ENCODE measurements at places on chromosomes 1 and 21.
A peak's percentile ranks its signal among the peaks of the same experiment; 100 is the strongest.

GRCh38 chr1:25805863-25806225, 5.9 kb downstream of the SELENON start:
- DNase-seq = no peak

- no peak for DNase-seq
Measured at GRCh38 chr1:234841710-234842231, 231.8 kb upstream of the IRF2BP2 start.

DNA sequence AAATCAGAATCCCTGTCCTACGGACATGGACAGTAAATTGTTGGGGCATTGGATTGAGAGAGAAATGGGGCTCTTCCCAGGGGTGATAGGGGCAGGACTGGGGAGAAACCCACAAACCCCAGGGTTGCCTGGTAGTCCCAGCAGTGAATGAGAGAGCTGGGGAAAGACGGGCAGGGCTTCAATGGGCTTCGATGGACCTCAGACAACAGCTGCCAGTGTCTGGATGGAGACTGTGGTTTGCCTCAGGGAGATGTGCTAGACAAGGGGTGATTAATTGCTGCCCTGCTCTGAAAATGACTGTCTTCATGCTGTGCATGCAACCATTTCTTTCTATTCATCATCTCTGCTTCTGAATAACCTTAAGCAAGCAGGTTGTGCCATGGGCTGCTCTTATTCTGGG, 7.4 kb downstream of the GPR25 start:
- peak; percentile 38 for DNase-seq

DNA sequence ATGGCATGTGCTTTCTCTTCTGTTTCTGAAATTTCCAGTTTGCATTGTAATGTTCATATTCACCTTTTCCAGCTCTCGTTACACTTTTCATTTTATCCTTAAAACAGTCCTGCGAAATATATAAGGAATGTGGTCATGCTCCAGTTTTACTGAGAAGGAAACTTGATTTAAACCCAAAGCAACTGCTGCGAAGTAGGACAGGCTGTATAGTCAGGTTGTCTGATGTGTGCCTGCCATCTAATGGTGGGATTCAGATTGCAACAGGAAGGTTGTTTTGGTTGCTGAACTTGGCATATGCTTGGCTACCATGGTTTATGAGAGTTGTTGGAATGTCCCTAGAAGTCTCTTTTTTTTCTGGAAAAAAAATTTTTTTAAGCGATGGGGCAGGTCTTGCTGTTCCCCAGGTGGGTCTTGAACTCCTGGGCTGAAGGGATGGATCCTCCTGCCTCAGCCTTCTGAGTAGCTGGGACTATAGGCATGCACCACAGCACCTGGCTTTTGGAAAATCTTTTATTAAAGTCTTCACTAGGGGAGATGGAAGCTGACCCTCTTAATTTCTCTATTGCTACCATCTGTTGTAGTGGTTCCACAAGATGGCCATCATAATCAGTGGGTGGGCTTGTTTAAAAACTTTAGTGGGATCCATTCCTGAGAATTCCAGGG, 86.9 kb downstream of the UCK2 start:
- peak; percentile 64 for DNase-seq

GRCh38 chr1:81477710-81478109, 323.0 kb upstream of the ADGRL2 start:
- no peak for DNase-seq

DNA sequence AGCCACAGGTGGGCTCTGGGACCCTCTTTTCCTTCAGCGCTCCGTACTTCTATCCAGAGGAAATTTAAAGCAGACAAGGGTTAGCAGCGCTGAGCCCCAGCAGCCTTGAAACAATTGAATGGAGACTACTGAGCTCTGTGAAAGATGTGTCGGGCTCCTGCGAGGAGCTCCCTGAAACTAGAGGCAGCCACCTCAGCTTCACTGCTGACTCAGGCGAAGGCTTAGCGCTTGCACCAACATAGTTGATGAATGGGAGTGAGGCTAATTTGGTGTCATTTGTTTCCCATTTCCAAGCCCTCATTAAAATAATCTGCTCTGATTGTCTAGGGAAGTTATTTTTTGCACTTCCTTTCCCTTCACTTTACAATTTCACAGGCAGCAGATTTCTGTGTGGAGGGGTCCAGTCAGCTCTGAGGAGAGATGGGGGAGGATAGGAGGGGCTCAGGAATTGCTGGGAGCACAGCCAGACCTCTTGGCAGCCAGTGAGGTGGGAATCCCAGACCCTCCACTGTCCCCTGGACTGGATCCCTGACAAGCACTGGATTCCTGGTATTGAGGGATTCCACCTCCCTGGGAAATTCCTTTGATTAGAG, 398.9 kb upstream of the PLXNA2 start:
- no peak for DNase-seq

DNA sequence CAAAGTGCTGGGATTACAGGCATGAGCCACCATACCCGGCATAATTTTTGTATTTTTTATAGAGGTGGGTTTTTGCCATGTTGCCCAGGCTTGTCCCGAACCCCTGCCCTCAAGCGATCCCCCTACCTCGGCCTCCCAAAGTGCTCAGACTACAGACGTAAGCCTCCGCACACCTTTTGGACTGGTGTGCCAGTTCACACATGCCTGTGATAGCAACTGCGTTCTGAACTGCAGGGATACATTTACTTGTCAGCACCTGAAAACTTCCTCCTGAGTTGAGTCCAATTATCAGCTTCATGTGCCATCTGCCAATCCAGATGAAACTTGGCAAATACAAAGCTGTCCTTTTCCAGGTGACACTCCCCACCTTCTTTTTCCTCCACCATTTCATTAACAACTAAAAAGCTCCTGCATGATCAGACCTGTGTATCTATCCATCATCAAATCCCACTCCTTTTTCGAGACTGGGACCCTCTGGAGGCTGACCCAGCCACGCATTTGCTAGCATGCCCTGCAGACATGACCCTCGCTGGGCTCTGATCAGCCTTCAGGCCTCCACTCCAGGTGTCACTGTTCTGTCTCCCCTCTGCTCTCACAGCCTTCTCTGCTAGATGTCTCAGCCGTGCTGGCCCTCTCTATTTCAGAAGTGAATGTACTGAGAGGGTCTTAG, 2.1 kb upstream of the DEGS1 start:
- DNase-seq = no peak

GRCh38 chr1:79585801-79586200, 579.3 kb upstream of the ADGRL4 start:
- DNase-seq = no peak

GRCh38 chr1:92219028-92219427, 1.3 kb downstream of the C1orf146 start:
- DNase-seq = no peak

GRCh38 chr1:77039739-77040138, 172.5 kb downstream of the ST6GALNAC5 start:
- no peak for DNase-seq

DNA sequence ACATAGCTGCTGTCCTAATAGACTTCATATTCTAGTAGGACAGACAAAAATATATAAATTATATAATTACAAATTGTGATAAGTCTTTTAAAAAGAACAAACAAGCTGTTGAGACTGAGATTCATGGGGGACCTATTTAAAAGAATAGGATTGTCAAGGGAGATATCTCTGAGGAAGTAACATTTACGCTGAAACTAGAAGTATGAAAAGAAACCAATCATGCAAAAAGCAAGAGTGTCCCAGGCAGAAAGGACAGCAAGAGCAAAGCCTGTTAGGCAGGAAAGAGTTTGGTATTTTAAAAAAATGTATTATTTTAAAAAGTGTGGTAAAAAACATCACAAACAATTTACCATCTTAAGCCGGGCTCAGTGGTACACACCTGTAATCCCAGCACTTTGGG, 9.1 kb upstream of the METTL13 start:
- DNase-seq = no peak

GRCh38 chr1:19765623-19766022, 34.1 kb downstream of the TMCO4 start:
- DNase-seq = peak; percentile 51

DNA sequence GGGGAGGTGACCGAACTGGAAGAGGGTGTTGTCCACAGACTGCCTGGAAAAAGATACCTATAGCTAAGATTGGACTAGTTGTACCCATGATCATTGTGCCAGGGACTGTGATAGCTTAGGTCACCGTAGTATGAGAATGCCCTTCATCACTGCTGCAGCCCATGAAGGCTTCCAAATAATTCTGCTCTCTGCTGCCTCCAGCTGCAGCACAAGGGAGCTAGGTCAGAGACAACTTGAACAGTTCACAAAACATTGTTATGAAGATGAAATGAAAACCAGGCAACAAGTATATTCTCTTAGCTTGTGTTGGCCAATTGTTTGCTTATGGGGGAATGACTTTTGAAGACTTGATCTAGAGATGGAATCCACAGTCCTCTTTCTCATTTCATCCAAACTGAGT, 246.7 kb downstream of the MRPL39 start:
- no peak for DNase-seq

- no peak for DNase-seq
Measured at GRCh38 chr1:82086739-82087138, 286.0 kb downstream of the ADGRL2 start.

DNA sequence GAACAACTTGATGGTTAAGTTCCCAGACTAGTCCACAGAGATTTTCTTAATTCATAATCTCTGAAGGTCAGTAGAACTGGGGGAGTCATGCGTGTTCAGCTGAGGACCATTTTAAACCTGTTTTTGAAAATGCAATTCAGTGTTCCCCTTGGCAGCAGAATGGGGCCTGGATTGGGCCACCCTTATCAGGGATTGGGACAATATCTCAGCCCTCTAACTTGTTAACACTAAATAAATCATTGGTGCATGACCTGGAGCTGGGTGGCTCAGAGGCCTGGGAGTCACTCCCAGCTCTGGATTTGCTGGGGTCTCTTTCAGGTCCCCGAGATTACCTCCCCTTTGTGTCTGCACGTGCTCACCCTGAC, 55.3 kb downstream of the MRPS6 start:
- DNase-seq = no peak

- DNase-seq = no peak
Measured at GRCh38 chr1:110559157-110559556, 40.2 kb upstream of the KCNA10 start.

GRCh38 chr1:186710696-186711095, 30.5 kb upstream of the PTGS2 start:
- DNase-seq = no peak

DNA sequence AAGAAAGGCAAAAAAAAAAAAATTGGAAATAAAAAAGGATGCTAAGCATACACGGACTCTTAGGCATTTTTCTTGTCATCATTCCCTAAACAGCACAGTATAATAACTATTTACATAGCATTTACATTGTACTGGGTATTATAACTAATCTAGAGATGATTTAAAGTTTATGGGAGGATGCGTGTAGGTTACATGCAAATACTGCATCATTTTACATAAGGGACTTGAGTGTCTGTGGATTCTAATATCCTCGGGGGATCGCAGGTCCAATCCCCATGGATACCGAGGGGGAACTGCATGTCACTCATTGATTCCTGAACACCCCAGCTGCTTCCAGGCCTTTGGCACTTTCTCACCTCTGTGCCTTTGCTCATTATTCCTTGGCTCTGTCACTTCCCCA, 57.8 kb upstream of the SIPA1L2 start:
- DNase-seq = no peak

- no peak for DNase-seq
Measured at GRCh38 chr1:192826791-192827546, 18.1 kb downstream of the RGS2 start.

DNA sequence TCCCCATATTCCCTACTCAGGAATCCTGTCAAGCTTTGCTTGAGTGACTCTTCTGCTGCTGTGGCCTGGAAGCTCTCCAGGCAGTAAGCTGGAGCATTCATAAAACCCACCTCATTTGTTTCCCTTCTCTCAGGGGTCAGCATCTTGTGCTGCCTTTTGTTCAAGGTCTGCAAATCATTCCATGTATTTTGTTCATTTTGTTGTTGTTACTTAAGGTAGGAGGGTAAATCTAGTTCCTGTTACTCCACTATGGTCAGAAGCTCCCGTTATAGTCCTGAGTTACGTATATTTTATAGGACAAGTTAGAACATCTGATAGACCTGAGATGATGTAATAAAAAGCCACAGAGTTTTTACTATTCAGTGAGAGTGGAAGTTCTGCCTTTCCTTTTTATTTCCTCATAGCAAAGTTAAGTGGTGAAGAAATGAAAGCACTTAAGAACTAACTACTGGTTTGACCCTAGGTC, 9.9 kb downstream of the SYNJ1 start:
- no peak for DNase-seq

- DNase-seq = no peak
Measured at GRCh38 chr1:167084757-167085156, 5.4 kb downstream of the GPA33 start.

- DNase-seq = no peak
Measured at GRCh38 chr1:240712014-240712731, 100.2 kb upstream of the GREM2 start.

DNA sequence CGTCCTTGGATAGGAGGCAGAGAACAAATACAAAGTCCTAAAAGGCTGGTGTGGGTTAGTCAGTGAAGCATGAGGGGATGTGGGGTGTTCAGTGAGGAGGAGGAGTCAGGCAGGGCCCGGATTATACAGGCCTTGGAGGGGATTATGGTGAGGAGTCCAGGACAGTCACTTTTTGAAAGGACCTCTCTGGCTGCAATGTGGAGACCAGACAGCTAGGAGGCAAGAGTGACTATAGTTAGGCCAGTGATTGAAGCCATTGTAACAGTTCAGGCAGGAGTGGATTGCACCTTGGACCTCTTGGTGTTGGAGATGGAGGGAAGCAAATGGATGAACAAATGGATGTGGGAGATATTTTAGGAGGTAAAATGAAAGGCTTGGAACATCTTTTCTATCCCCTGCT, 115.8 kb downstream of the C1orf94 start:
- no peak for DNase-seq

- DNase-seq = no peak
Measured at GRCh38 chr1:179425186-179425585, 59.4 kb downstream of the AXDND1 start.

- peak; percentile 34 for DNase-seq
Measured at GRCh38 chr1:24503059-24503751, 569 bp downstream of the RCAN3 start.

DNA sequence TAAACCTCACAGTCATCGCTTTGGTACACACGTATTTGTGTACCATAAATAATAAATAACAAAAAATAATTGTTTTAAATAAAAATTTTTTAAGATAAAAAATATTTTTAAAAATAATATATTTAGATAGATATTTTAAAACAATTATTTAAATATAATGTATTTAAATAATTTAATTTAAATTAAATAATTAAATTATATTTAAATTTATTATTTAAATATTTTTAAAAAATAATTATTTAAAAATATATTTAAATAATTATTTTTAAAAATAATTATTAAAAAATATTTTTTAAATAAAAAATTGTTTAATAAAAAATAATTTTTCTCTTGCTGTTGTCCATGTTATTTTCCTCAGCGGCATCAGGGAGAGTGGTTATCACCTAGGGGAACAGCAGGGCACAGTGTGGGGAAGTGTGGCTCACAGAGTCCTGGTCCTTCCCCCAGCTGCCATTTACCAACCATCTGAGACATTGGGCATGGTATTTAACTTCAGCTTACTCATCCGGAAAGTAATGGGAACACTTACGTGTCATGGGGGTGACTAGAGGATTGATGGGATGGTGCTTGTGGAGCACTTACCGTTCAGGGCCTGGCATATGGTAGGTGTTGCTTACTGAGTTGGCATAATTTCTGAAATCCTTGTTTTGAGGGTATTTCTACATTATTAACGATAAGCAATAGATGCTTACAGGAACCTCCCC, 92.9 kb upstream of the TSPAN2 start:
- DNase-seq = no peak

- no peak for DNase-seq
Measured at GRCh38 chr1:172540635-172541034, 7.7 kb downstream of the SUCO start.

- no peak for DNase-seq
Measured at GRCh38 chr21:28871388-28872010, 121.2 kb downstream of the LTN1 start.

GRCh38 chr1:62436039-62436465, 797 bp upstream of the USP1 start:
- DNase-seq = peak; percentile 96

GRCh38 chr1:3883194-3883925, 16.7 kb downstream of the C1orf174 start:
- no peak for DNase-seq
